Stimulated activated CD4-positive, alpha-beta T cell treated with anti-CD3 and anti-CD28 coated beads, Interleukin-1b, Interleukin-23, amount 100 ng/mL, for 48 hours (primary cell): ENCODE measurements at places on chromosomes 11 and 22.

DNA sequence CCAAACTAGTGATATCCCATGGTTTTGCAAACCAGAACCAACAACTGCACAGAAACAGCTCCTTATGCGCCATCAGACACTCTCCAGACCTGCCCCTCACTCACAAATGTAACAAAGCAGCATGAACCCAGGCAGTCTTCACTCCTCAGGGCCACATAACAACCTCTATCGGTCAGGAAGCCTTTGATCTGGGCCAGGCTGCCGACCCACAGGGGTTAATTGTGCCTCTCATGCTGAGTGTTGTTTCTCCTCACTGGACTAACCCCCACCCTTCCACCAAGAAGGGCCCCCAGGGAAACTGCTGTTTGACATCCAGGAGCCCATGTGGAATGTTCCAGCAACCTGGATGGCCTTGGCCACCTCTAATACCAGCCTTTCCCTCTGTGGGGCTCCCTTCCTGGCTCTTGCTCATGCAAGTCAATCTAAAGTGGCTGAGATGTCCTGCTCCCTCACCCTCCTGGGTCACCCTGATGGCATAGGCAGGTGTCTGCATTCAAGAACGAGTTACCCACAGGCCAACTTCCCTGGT is 7.9 kb upstream of the RGL4 start:
- DNase-seq, result no peak

GRCh38 chr11:11346303-11346702 is 6.7 kb downstream of the CSNK2A3 start:
- no peak for DNase-seq

- no peak for DNase-seq
Measured at GRCh38 chr11:83464160-83464944, 178.2 kb upstream of the CCDC90B start.

GRCh38 chr11:117621226-117621625 is 175.8 kb downstream of the DSCAML1 start:
- no peak for DNase-seq

DNA sequence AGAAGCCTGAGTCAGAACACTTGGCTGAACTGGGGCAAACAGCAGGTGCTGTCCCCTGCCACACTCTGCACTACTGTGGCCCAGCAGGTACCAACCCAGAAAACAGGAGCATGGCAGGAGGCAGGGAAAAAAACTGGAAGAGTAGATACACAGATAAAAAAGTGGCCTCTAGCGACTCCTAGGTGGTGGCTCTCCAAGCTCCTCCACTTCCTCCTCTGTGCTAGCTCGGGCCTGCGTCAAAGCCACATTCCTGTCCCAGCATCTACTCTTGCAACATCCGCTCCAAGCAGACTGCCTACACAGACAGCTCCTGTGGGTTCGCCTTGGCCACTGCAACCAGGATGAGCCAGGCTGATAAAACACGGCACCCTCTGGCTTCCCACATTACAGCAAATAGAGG is 6.9 kb downstream of the OR8B12 start:
- DNase-seq, result no peak

GRCh38 chr11:93653571-93653970 is 7.9 kb upstream of the CEP295 start:
- DNase-seq, result no peak

DNA sequence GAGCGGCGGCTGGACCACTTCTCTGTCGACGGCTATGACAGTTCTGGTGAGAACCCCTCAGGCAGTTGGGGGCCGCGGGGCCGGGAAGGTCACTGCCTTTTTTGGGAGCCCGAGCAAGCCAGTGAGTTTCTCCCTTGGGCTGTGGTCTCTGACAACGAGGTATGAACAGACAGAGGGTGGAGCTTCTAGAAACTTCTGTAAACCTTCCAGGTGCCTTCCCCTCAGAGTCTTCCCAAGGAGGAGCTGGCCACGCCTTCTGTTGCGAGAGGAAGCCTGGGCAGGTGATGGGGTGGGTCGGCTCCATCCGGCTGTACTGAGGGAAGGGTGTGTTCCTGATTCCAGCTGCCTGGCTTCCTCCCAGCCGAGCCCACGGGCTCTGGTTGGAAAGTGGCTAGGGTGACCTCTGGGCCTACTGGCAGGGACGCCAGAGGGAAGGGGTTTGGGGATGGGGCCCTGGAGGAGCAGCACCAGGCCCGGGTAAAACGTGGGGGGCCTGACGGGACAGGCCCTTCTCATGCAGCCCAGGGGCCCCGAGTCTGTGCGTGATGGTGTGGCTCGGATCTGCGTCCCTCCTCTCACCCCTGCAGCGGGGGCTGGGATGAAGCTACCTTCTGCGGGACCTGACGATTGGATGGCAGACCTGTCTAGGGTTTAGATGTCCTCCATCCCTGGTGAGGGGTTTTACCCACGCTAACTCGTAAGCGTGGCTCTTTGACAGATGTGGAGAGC is 110.8 kb downstream of the KCNQ1OT1 start:
- no peak for DNase-seq

DNA sequence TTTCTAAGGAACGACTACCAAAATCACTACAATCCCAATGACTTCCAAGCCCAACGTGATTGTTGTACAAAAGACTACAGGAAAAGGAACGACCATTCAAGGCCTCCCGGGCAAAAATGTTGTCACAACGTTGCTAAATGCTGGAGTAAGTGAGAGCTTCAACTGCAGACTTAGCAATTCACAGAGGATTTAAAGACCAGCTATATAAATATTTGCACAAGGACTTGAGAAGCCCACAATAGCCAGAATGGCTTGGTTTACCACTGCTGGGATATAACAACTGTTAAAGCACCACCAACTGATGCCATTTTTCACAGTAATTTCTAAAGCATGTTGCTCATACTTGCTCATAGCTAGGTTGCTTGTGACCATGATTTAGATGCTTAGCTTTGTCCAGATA is 78.3 kb downstream of the EMSY start:
- no peak for DNase-seq

DNA sequence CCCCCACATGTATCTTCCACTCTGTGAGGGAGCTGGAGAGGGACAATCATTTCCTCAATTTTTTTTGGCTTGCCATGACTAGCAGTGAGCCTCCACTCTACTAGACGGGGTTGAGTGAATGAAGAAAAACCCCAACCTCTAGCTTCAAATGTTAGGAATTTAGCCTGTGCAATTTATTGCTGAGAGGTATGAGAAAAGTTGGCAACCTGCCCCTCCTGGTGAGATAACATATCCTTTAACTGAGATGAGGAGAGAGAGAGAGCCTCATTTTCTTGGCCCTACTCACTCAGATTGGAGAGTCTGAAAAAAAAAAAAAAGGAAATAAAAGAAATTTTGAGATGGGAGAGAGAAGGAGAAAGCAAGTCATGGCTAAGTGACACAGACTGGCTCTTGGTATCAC is 218.2 kb upstream of the CARD18 start:
- DNase-seq, result no peak

GRCh38 chr11:132718711-132719671 is 813.3 kb downstream of the OPCML start:
- peak; percentile 40 for DNase-seq

DNA sequence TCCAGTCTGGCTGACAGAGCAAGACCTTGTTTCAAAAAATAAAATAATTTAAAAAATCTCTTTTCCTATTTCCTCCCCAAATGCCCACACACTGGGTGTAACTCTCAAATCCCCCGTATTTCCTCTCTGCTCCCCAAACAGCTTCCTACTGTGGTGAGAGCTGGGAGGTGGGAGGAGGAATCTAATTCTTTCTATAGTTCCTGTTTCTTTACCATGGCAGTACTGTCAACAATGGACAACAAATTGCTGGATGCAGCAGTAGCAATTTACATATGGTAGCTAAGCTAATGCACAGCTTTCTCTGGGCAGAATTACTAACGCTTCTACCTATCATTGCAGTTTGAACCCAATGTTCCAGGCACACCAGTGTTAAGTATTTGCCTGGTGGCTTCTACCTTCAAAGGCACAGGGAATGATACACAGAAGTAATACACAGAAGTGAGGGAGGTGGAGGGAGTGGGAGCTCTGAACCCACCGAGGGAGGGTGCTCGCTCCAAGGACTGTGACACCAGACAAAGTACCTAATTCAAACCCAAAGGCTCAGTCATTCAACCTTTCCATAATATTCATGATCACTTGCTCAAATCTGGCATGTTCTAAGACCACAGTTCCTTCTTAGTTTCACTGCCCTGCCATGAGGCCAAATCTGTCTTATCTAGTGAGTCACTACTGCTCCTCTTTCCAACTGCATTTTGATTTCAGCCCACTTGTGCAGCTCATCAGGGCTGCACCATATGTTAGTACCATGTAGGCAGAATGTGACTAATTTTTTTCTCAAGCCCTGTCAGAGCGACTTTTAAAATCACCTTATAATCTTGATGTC is 37.9 kb downstream of the CELF1 start:
- peak; percentile 73 for DNase-seq

DNA sequence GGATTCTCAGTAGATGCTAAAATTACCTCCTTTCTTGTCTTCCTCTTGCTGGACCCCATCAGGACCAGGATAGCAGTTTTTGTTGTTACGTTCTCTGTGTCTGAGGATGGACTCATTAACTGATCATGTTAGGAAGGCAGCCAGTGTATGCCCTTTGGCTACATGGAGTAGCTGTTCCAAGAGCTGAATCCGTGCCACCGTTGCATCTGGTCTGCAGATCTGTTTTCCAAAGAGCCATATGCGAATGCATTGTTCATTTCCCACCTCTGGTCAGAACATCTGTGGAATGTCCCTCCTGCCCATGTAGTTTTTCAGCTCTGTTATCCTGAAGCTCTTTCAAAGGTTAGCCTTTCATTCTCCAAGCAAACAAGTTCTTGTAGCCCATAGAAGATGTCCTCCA is 188.4 kb downstream of the SPON1 start:
- no peak for DNase-seq

DNA sequence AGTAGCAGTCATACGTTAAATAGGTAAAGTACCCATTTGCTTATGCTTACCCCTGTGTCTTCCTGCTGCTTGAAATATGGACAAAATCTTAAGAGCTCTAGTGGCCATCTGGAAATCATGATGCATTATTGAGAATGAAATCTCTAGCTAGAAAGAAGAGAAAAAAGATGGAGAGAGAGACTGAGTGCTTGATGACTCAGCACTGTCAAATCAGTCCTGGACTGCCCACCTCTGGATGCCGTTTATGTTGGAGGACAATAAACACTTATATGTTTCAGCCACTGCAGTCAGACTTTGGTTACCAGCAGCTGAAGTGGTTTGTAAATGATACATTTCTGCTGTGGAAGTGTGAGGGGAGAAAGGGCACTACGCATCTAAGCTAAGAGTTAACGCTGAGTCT is 3.6 kb downstream of the OR8B4 start:
- DNase-seq, result no peak

DNA sequence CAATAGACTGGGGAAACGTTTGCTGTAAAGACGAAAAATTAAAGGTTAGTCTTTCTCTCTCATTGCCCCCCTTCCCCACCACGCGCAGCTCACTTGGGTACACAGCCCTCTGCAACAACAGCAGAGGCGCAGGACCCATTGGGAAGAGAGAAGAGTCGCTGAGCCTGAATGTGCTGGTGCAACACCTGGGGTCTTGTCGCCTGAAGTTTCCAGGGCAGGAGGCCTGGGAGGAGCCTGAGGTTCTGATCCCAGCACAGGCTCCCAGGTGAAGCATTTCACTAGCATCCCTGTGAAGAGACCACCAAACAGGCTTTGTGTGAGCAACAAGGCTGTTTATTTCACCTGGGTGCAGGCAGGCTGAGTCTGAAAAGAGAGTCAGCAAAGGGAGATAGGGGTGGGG is 116.2 kb upstream of the NTM start:
- no peak for DNase-seq

DNA sequence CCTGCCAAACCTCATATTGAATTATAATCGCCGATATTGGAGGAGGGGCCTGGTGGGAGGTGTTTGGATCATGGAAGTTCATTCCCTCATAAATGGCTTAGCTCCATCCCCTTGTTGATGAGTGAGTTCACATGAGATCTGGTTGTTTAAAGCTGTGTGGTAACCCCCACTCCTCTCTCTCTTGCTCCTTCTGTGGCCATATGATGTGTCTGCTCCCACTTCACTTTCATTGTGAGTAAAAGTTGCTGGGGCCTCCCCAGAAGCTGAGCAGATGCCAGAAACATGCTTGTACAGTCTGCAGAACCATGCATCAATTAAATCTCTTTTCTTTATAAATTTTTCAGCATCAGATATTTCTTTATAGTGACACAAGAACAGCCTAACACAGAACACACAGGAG is 929.0 kb upstream of the FAT3 start:
- no peak for DNase-seq

DNA sequence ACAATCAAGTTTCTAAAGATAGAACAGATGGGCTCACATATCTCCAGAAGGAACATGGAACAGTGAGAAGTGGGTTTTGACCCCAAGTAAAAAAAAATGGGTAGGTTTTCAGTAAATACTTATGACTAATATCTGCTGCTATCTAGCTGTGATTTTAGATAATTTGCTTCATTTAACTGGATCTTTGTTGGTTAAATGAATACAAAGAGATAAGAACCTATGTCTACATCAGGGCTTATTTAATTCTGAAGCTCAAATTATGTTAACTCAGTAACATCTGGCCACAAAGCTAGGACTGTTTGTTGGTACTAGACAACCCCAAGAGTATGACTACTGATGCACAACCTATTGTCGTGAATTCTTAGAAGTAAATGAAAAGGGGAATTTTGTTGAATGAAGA is 144.4 kb upstream of the SESN3 start:
- DNase-seq, result no peak

- no peak for DNase-seq
Measured at GRCh38 chr11:1670905-1671371, 26.1 kb upstream of the KRTAP5-6 start.

- no peak for DNase-seq
Measured at GRCh38 chr11:2694495-2694894, 5.3 kb downstream of the KCNQ1OT1 start.

DNA sequence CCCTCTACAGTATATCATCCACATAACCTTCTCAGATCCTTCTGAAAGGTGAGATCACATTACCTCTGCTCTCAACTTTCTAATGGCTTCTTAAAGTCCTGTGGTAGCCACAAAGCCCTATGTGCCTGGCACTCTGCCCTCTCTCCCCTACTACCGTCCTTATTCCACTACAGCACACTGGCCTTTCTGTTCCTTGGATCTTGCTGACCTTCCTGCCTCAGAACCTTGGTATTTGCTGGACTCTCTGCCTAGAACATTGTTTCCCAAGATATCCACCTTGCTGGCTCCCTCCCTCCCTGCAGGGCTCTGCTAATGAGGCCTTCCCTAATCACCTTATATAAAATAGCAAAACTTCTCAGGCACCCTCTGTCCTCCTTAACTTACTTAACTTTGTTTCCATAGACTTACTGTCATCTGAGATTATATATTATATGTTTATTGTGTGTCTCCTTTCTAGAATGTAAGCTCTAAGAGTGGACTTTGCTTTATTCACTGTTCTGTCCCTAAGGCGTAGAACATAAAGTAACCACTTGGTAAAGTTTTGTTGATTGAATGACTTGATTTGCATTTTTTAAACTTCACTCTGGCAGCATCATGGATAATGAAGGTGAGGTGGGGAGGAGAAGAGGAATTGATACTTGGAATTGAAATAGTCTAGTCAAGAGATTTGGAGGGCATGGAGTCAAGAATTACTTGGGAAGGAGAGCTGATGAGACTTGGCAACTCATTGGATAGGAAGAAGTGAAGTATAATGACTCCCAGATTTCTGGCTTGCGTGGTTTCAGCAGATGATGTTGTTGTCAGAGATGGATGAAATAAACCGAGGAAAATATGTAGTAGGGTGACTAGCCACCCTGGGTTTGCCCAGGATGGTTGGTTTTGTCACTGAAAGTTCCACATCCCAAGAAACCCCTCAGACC is 10.5 kb downstream of the POLD3 start:
- no peak for DNase-seq

GRCh38 chr22:37416827-37417226 is 10.5 kb downstream of the ELFN2 start:
- DNase-seq, result no peak
